ENCODE measurements at places on chromosomes 3 and 15. TPM values are rescaled to one million over a fixed set of nuclear protein-coding genes. Genes with fewer than 3 reads are reported as not detected.

Gene GOLGA6L4
- polyA plus RNA-seq = 5.8 TPM

Gene TMEM45A
- polyA plus RNA-seq = not detected

Gene C3orf80
- polyA plus RNA-seq = 0.15 TPM

Gene GOLGA6A
- not detected for polyA plus RNA-seq

Gene PLA2G4D
- polyA plus RNA-seq = 0.13 TPM

Gene GOLGA8Q
- 0.97 TPM for polyA plus RNA-seq

Gene STRIT1
- polyA plus RNA-seq = 2,129 TPM

Gene CADPS
- polyA plus RNA-seq = 1.8 TPM

Gene C3orf70
- 4.9 TPM for polyA plus RNA-seq

Gene CA12
- 0.96 TPM for polyA plus RNA-seq

Gene FGF7
- 45.0 TPM for polyA plus RNA-seq

Gene CPA3
- polyA plus RNA-seq = 2.1 TPM

Gene CLEC3B
- polyA plus RNA-seq = 191 TPM

Gene ASB7
- 8.2 TPM for polyA plus RNA-seq

Gene CELSR3
- 0.54 TPM for polyA plus RNA-seq

Gene TP63
- polyA plus RNA-seq = 34.9 TPM

Gene OR5K2
- polyA plus RNA-seq = 0.21 TPM

Gene ITIH1
- not detected for polyA plus RNA-seq

Gene SERPINI2
- not detected for polyA plus RNA-seq

Gene SH2D7
- 0.12 TPM for polyA plus RNA-seq

Gene AP3B2
- polyA plus RNA-seq = 0.33 TPM

Gene CDCP1
- polyA plus RNA-seq = 0.53 TPM

Gene DPPA4
- 0.77 TPM for polyA plus RNA-seq

Gene PLAAT1
- polyA plus RNA-seq = 26.4 TPM

Gene RPS17
- 2,547 TPM for polyA plus RNA-seq

Gene MINDY4B
- polyA plus RNA-seq = 0.67 TPM

Gene CFAP91
- 0.57 TPM for polyA plus RNA-seq

Gene CCDC54
- 5.1 TPM for polyA plus RNA-seq

Gene HIGD2B
- not detected for polyA plus RNA-seq

Gene ZIC1
- polyA plus RNA-seq = 35.6 TPM

Gene NOX5
- 0.29 TPM for polyA plus RNA-seq

Gene IRAK2
- 0.49 TPM for polyA plus RNA-seq

Gene SYNPR
- polyA plus RNA-seq = not detected

Gene HEXA
- polyA plus RNA-seq = 56.0 TPM

Gene ANKRD63
- polyA plus RNA-seq = not detected

Gene SLC28A1
- 0.47 TPM for polyA plus RNA-seq

Gene SLC49A4
- 5.4 TPM for polyA plus RNA-seq

Gene NUP210
- polyA plus RNA-seq = 6.1 TPM

Gene ZNF385D
- 27.8 TPM for polyA plus RNA-seq

Gene CDC25A
- polyA plus RNA-seq = 5.0 TPM

Gene BNC1
- 1.5 TPM for polyA plus RNA-seq

Gene SPTBN5
- polyA plus RNA-seq = 5.4 TPM

Gene SNX22
- polyA plus RNA-seq = 0.45 TPM

Gene CPEB1
- polyA plus RNA-seq = 0.89 TPM

Gene SAXO2
- polyA plus RNA-seq = not detected

Gene STXBP5L
- not detected for polyA plus RNA-seq

Measured in muscle of arm (tissue), 14 donors.